ENCODE measurements at places on chromosomes 4 and X. TPM values are rescaled to one million over a fixed set of nuclear protein-coding genes. Genes with fewer than 3 reads are reported as not detected.

Gene USP51
- total RNA-seq: 0.14 TPM

Gene TMEM35A
- not detected for total RNA-seq

Gene DDIT4L
- total RNA-seq: 2.1 TPM

Gene COMMD8
- total RNA-seq: 24.6 TPM

Gene MFAP3L
- total RNA-seq: 1.9 TPM

Gene SSX2
- total RNA-seq: 0.32 TPM

Gene KLHL13
- total RNA-seq: 44.4 TPM

Gene PAGE1
- not detected for total RNA-seq

Gene GC
- not detected for total RNA-seq

Gene GABRQ
- 0.81 TPM for total RNA-seq

Gene GLRB
- not detected for total RNA-seq

Measured in Caki2 (cell line).